ENCODE measurements at places on chromosomes 7 and 10.

DNA sequence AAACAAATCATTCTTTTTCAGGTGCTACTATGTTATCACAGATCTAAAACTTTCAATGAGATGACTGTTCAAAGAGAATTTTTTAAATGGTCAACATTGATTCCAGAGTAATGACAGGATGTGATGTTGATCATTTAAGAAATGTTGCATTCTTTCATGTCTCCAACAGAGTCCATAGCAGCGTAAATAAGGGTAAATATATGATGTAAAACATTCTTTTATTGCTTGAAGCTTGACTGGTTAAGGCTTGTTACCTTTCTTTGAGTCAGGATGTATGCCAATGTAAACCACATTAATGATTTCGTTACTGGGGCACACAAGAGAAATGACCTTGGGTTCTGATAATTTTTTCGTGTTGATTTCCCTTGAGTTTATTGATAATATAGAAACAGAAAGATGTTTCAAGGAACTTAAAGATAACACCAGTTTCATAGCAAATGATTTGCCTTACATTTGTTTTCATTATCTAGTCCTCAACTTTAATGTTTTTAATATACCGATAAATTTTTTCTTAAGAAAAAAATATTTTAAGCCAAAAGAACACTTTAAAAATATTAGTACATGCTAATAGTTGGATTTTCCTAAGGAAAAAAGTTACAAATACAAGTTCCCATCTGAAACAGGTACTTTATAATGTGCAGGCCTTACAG, 3.5 kb downstream of the STK17A start:
- no peak for DNase-seq

GRCh38 chr10:92689663-92690210, at the start of gene HHEX:
Gene HHEX (plus strand): TSS chr10:92689955. CDS start chr10:92689987, 32 bp downstream.
- no peak for DNase-seq

DNA sequence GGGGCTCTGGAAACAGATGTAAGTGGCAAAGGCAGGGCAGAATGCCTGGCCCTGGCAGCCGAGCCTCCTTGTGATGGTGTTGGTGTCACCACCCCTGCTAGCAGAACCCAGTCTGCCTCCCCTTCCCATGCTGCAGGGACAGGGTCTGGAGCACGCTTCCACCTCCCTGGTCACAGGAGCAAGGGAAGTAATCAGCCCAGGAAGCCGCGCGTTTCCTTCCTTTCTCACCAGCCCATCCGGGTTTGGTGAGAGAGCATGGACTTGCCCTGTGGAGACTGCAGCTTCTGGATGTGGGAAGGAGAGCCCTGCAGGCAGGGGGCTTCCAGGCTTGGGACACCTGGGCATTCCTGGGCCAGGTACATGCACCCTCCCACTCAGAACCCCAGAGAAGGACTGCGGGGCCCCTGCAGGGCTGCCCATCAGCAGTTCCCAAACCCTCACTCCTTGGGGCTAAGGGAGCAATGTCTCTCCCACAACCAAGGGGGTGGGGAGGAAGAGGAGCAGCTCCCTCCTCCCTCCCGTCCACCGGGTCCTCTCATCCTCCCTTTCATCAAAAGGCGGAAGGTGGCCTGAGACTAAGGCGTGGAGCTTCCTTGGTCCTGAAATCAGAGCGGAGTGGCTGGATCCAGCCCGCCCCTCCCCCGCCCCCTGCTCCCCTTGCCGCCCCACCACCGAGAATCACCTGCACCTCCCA, 1.8 kb downstream of the MMRN2 start:
- no peak for DNase-seq

GRCh38 chr7:14698239-14698638, 204.3 kb downstream of the DGKB start:
- peak; percentile 18 for DNase-seq

GRCh38 chr10:78706726-78707540, 361.8 kb upstream of the ZMIZ1 start:
- DNase-seq: no peak
